K562 (cell line): ENCODE measurements at places on chromosomes 5 and 9.

DNA sequence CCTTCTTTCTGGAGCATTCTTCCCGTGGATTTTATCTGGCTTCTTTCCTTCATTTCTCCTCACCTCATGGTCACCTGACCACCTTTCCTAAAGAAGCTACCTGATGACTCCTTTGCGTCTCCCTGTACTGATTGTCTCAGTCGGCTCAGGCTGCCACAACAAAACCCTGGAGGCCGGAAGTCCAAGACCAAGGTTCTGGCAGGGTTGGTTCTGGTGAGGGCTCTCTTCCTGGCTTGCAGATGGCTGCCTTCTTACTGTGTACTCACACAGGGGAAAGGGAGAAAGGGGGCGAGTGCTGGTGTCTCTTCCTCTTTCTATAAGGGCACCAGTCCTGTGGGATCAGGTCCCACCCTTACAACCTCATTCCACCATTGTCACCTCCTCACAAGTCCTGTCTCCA is 140.0 kb downstream of the SYK start:
- DNase-seq = no peak

GRCh38 chr9:5610491-5610890 is 18.4 kb upstream of the RIC1 start:
- no peak for DNase-seq

GRCh38 chr5:100708645-100709171 is 173.5 kb downstream of the FAM174A start:
- DNase-seq = no peak

DNA sequence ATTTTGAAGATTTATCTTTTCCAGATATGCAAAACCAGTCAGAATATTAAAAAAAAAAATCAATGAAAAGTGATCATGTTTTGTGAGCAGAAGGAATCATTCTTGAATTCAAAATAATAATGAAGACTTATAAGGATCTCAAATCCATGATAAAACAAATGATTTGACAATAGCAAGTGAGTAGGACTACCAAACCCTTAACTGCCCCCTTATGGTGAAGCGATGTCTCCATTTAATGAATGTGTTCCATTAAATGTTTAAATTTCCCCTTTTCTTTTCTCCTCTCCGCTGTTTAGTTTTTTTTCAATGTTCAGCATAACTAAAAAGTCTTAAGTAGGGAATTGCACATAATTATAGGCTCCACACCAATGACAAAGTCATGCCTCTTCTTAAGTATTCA is 12.2 kb upstream of the MARCHF3 start:
- no peak for DNase-seq

DNA sequence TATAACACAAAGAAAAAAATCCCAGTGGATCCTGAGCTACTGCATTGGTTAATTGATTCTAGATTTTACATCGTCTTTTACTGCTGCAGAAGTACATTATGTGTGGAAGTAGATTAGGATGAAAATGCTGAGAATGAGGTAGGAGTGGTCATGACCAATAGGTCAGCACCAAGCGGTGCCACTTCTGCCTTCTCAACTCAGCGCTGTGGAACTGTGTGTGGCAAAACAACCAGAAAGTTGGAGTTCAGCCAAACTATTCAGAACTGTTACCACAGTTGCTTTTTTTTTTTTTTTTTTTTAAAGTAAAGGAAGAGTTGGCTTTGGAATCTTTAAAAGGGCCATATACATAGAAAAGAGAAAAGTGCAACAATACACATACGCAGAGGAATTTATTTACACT is 24.2 kb downstream of the POU5F2 start:
- no peak for DNase-seq

DNA sequence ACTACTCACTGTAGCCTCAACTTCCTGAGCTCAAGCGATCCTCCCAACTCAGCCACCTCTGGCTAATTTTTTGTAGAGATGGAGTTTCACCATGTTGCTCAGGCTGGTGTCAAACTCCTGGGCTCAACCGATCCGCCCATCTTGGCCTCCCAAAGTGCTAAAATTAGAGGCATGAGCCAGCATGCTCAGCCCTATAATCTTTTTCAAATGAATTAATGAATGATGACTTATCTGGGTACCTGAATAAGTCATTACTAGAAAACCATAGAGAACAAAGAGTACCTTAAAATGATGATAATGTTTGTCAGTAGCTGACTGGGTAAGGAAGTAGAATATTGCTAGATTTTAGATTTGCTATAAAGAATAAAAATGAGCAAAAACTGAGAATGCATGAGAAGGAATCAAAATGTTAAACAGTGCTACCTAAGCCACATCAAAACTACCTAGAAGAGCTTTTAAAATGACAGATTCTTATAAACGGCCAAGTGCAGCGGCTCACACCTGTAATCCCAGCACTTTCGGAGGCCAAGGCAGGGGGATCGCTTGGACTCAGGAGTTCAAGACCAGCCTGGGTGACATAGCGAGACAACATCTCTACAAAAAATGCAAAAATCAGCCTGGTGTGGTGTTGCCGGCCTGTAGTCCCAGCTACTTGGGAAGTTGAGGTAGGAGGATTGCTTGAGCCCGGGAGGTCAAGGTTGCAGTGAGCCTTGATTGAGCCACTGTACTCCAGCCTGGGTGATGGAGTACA is 13.6 kb downstream of the FNBP1 start:
- no peak for DNase-seq

GRCh38 chr9:92432972-92433548 is 8.8 kb upstream of the OMD start:
- no peak for DNase-seq

GRCh38 chr5:122656160-122656559 is 118.7 kb upstream of the SNX2 start:
- DNase-seq = no peak

GRCh38 chr9:137117269-137117731 is 2.8 kb upstream of the DPP7 start:
- no peak for DNase-seq

- no peak for DNase-seq
These were observed 1.6 kb upstream of the P4HA2 start for GRCh38 chr5:132229236-132229635.

- no peak for DNase-seq
These were observed 281.5 kb upstream of the GRIA1 start for GRCh38 chr5:153209016-153209415.

GRCh38 chr5:93305984-93306383 is 275.0 kb downstream of the NR2F1-AS1 start:
- DNase-seq = no peak

DNA sequence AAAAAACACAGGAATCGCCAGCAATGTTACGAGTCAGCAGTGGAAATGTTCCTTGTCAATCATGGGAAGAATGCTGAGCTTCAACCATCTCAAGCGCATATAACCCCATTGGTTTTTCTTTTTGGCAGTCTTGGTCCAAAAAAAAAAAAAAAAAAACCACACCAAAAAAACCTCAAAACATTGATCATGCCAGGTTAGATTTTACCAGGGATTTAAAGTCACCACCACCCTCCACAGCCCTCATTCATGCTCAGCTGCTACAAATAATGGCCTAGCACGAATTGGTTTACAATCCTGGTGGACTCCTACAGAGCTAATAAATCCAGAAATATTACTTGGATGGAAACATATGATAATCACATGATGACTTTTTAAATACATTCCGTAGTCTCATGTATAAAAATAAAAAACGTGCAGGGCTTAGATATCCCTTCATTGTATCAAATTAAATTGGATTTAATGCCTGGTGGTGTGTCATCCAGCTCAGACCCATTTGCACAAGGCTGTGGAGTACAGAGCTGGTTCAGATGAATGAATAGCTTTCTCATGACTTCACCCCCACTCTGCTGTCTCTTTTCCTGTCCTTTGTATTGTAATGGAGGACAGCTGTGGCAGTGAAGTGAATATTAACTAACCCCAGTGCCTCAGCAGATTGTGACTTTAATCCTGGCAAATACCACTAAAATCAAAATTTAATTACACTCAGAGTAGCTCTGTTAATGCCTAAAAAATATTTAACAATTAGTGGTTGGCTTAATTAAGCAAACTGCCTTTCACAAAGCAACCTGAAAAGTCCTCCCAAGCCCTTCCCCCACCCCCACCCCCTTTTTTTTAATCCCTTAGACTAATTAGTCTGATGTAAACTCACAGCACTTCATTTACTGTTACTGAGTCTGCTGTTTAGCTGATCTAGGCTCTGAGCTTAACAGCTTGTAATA is 626.5 kb upstream of the ZNF608 start:
- DNase-seq = no peak

- no peak for DNase-seq
These were observed 7.5 kb downstream of the HSPA5 start for GRCh38 chr9:125233678-125234077.

GRCh38 chr5:168216989-168217388 is 74.5 kb upstream of the WWC1 start:
- no peak for DNase-seq

GRCh38 chr5:126488443-126489065 is 65.3 kb downstream of the GRAMD2B start:
- DNase-seq = no peak

DNA sequence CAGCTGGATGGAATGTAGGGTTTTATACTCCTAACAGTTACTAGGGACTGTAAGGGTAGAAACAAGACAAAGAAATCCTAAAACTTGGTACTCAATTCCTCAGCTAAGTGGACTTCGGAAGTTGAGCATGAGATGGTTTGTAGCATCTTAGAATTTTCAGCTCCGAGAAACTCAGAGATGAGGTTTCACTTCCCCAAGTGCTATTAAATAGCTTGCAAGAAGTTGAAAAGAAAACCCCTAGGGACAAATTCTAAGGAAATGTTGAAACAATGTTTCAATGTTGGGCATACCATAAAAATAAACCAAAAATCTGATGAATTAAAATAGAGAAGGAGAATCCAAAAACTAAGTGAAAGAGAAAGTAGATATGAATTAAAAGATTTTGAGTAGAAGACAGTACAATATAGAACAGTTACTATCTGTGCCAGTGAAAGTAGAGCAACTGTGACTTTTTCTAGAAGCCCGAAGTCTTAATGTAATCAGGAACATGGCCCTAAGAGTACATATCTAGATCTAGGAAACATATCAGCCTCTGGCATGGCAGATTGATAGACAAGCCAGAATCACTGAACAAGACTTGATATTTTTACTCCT is 308.6 kb upstream of the RGMB start:
- DNase-seq = no peak

GRCh38 chr5:110063640-110064602 is 374.2 kb downstream of the MAN2A1 start:
- DNase-seq = no peak

- no peak for DNase-seq
These were observed 461.3 kb downstream of the SPOCK1 start for GRCh38 chr5:137037848-137038247.

DNA sequence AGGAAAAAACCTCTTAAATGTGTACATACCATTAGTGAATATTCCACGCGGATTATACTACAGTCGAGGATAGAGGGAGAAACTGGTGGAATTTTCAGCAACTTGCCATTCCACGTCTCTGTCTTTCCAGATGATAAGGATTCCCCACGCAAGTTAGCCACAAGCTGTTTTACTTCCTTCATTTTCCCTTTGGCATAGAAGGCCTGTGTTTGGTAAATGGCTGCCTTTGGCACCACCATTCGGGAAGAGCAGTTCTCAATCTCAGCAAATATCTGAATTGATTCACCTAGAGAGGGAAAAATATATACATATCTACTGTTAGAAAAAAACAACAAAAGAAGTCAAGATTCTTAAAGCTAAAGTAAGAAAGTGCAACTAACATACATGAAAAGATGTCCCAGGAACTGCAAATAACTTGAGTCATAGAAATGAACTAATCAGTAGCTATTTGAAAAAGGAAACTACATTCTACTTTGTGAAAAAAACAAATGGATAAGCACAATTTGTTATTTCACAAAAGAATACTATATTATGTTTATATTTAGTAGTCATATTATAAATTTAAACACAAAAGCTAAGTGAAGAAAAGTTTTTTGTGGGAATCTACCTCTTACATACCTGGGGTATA is 8.1 kb downstream of the ARRDC3 start:
- no peak for DNase-seq

- peak; percentile 76 for DNase-seq
These were observed 6.3 kb upstream of the TTLL11 start for GRCh38 chr9:122099271-122099869.

DNA sequence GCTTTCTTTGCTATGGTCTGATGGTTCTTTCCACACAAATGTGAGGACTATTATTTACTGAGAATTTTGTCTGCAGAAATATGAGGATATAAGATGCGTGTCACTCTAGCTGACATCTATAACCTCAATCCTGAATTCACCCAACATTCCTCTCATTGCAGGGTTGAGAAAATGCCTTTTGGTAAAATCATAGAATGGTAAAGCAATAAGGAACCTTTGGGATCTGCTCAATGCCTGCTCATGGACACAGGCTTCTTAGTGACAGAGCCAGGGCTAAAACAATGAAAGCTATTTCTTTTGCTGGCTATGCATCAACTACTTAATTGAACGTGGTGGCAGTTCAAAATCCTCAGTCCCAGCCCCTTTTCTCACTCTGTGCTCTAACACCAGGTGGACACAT is 199.6 kb downstream of the GAS1 start:
- no peak for DNase-seq

GRCh38 chr5:29037716-29038115 is 1999.3 kb upstream of the CDH9 start:
- no peak for DNase-seq

DNA sequence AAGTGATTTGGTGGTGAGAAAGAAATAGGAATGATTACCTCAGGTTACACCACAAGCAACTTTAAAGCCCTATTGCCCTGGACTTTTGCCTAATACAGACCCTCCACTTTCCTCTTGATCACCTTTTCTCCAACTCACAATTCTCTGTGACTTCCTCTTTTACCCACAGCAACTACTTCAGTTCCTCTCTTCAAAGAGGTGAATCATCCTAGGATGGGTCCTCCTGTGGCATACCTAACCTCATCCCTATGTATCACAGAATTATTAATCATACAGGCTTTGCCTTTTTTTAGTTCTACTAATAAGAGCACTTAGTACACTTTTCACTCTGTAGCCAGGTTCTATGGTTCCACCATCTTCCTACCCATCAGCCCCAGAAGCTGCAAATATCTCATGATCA is 19.6 kb upstream of the INSL6 start:
- DNase-seq = no peak

DNA sequence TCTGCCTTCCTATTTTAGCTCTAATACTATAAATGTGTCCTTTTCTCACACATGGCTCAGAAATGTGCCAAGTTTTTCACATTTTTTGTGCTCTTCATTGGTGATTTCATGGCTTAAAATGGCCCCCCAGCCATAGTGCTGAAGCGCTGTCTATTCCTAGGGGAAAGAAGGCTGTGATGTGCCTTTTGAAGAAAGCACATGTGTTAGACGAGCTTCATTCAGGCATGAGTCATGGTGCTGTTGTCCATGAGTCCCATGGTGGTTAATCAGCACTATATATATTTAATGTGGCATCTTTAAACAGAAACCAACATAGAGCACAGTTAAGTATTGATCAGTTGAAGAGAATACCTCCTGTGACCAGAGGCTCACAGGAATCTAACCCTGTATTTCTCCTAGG is 55.8 kb downstream of the PDE8B start:
- DNase-seq = no peak

DNA sequence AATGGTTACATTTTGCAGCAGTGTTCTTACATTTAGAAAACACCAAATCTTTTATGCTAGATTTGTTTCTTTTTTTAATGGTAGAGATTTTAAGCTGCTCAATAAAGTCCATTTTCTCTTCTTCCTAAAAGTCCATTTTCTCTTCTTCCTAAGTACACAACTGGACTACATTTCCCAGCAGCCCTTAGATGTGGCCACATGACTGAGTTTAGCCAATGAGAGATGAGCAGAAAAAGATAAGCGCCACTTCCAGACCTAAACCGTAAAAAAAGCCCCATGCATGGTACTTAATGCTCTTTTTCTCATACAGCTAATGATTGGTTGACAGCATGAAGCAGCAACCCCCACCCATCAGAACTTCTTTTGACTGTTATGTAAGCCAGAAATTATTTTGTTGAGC is 206.7 kb downstream of the FAM114A2 start:
- DNase-seq = peak; percentile 73

- peak; percentile 94 for DNase-seq
These were observed 1.0 kb downstream of the MATR3 start for GRCh38 chr5:139294374-139295165.
